Left ventricle myocardium superior (tissue), 1 donor: ENCODE measurements at places on chromosomes 11 and 22.

- DNase-seq = no peak
These were observed 8.7 kb upstream of the ACRV1 start for GRCh38 chr11:125689274-125689859.

GRCh38 chr11:114285599-114285998 lies 10.6 kb upstream of the NNMT start:
- no peak for DNase-seq

GRCh38 chr11:110859998-110860397 lies 147.8 kb upstream of the ARHGAP20 start:
- DNase-seq = no peak

DNA sequence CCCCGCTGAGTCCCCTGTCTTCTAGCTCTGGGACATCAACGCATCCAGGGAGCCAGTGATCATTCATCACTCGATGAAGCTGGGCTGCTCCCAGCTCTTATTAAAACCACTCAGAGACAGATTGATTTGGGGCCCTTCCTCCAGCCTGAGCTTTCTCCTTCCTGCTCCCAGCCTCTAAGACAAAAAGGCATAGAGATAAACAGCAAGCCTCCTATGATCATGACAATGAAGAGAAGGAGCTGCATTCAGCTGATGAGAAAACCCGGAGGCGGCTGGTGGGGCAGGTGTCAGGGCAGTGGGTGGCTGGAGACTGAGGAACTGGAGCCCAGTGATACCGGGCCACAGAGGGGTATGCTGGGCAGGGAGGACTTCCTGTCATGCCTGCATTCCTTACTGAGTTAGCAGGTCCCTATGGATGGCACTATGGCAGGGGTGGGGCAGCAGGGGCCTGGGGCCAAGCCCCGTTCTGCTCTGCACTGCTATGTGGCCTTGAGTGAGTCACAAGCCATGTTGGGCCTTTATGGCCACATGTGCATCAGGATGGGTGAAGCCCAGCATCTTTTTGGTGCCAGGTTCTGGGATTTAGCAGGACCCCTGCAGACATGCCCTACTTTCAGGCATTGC lies 20.2 kb downstream of the PVALB start:
- no peak for DNase-seq

GRCh38 chr11:123183391-123184099 lies 11.5 kb downstream of the CLMP start:
- DNase-seq = no peak
